GM23248 (cell line): ENCODE measurements at places on chromosomes 16 and 17. TPM values are rescaled to one million over a fixed set of nuclear protein-coding genes. Genes with fewer than 3 reads are reported as not detected.

- DNase-seq: peak; percentile 97
Measured at GRCh38 chr17:41404024-41404671, 6.7 kb upstream of the KRT31 start.

- DNase-seq: no peak
Measured at GRCh38 chr16:85649411-85650134, 36.5 kb downstream of the GSE1 start.

- DNase-seq: peak; percentile 30
Measured at GRCh38 chr16:55418586-55418985, 60.4 kb upstream of the MMP2 start.

FAM20A gene
- 10.9 and 11.0 TPM in 2 replicates for polyA plus RNA-seq

CYTH1 gene
- 11.7 TPM in 2 replicates for polyA plus RNA-seq
